Suppressor macrophage treated with lipopolysaccharide for 4 hours (primary cell): ENCODE measurements at places on chromosomes 12 and 14.

DNA sequence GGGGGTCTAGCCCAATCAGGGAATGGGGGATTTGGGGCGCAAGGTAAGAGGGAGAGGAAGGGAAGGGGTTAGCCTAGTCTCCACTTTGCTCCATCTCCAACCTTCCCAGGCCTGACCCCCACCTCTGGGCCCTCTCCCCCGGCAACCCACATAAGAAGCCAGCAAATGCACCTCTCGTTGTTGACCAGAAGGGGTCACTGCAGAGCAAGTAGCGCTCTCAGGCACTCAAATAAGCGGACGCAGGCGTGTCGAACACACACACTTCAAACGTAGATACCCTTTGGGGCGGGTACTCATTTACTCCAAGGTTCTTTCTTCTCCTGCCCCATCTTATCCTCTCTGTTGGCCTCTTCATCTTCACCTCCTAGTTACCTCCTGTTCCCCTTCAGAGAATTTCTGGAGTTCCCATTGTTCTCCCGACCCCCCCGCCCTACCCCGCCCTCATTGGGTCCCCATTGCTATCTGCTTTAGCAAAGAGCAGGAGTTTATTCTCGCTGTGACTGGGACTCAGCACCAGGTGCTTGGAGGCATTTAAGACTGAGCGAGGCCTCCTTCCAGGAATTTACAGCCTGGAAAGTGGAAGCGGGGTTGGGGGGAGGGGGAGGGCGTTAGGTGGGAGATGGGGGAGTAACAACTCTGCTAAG, 1.5 kb upstream of the SRRM4 start:
- peak; percentile 62 for DNase-seq

GRCh38 chr12:12734561-12735071, 17.4 kb downstream of the CDKN1B start:
- DNase-seq = no peak

DNA sequence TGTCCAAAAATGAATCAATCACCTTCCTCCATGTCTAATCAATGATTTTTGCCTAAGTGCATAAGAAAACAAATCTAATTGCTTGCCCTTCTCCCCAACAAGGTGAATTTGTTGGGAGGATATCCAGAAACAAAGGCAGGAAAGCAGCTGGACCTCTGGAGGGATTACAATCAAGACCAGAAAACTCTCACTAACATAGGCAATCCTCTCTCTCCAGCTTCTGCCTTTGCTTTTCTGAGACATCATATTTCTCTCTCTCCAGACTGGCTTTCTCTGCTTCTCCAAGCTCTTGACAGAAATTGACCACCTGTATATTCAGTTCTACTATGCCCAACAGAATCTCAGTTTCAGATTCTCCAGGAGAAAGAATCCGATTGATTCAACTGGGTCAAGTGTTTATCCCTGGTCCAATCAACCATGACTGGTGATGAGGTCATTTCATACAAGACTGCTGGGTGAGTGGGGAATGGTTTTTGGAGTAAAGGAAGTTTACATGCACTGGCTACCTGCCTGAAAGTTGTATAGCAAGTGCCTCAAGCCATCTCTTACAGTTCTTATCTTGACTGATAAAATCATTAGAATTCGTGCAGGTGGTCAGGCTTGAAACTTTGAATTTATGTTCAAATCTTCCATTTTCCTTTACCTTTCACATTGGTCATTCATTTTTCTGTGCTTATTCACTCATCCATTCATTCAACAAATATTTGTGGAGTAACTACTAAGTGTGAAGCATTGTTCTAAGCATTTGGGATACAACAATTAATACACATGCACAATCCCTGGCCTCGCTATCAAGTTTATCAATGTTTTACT, 22.2 kb upstream of the CFAP54 start:
- DNase-seq = no peak

GRCh38 chr12:130117233-130117632, 45.0 kb upstream of the FZD10 start:
- no peak for DNase-seq

GRCh38 chr12:57243521-57244311, 7.3 kb downstream of the STAC3 start:
- DNase-seq = peak; percentile 82

- DNase-seq = no peak
Measured at GRCh38 chr14:94542111-94542810, 19.0 kb upstream of the SERPINA4 start.

DNA sequence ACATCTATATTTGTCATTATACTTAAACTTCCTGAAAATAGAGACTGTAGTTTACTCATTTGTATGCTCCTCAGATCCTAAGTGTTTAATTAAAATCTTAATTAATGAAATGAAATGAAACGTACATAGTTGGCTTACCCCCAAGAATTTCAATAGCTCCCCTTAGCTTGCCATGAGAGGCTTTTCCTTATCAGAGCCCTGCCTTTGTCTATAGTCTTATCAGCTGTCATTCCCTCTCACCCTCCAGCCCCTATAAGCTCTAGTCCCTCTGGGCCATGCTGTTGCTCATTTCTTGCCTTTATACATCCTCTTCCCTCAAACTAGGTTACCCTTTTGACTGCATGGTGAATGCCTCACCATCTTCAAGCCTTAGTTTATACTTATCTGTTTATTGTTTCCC, 1.1 kb upstream of the RTRAF start:
- DNase-seq = no peak

GRCh38 chr14:105064721-105065143, 498 bp downstream of the GPR132 start:
- peak; percentile 74 for DNase-seq
